ENCODE measurements at places on chromosomes 4 and X.

DNA sequence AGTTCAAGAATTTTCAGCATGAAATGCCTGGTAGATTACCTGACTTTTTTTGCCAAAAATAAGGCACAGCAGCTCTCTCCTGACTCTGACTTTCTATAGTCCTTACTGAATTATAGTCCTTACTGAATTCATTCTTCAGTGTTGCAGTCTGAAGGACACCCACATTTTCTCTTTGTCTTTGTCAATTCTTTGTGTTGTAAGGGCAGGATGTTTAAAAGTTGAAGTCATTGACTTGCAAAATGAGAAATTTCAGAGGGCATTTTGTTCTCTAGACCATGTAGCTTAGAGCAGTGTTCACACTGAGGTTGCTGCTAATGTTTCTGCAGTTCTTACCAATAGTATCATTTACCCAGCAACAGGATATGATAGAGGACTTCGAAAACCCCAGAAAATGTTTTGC, 168.0 kb downstream of the SOWAHB start:
- no peak for DNase-seq

- DNase-seq, result no peak
Observed at GRCh38 chrX:100289066-100289558, 121.0 kb downstream of the PCDH19 start.

GRCh38 chr4:100681289-100681688, 163.5 kb upstream of the EMCN start:
- DNase-seq, result no peak

DNA sequence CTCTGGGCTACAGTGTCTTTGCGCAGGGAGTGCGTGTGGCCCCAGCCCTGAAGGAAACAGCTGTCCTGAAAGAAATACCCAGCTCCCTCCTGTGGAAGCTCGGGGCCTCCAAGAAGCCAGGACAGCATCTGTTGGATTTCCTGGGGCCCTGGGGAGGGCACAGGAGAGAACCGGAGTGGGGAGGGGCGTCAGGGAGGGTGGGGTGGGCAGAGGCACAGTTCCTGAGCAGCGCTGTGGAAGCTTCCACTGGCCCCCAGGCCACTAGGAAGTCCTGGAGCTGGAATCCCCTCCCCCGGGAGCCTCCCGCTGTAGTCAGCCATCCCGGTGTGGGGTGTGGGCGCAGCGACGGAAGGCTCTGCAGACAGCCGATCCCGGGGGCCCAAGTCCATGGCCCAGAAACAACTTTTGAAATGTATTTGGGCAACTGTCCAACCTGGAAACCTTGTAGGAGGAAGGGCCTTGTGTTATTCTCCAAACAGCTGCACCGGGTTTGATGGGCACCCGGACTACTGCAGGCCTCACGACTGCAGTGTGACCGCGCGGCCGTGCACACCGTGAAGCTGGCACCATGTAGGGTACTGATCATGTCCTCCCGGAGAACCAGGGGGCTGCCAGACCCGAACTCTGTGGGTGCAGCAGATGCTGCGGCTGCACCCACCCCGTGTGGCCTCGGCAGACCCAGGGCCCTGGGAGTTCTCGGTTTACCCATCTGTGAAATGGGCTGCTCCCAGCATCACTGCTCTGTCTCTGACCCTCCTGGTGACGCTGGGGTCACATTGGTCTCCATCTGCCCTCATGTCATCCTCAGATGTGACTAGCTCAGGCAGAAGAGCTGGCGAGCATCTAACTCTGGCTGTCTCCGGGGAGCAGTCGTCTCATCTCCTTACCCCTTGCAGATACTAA, 68.5 kb upstream of the HMX1 start:
- no peak for DNase-seq

DNA sequence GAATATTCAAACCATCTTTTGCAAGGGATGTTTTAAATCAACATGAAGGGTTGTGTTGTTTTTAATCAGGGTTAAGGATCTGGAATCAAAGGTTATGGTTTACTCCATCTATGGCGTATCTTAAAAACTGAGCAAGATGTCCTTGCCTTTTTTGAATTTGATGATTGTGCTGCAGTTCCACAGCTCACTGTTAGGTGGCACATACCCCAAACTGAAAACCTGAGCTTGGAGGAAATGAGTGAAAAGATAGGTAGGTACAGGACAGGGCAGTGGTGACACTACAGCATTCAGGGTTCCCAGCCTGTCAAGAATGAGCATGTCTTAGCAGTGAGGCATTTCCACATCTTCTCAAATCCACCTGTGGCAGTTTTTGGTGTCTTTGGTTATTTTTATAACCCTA, 13.1 kb upstream of the EOLA1 start:
- no peak for DNase-seq

DNA sequence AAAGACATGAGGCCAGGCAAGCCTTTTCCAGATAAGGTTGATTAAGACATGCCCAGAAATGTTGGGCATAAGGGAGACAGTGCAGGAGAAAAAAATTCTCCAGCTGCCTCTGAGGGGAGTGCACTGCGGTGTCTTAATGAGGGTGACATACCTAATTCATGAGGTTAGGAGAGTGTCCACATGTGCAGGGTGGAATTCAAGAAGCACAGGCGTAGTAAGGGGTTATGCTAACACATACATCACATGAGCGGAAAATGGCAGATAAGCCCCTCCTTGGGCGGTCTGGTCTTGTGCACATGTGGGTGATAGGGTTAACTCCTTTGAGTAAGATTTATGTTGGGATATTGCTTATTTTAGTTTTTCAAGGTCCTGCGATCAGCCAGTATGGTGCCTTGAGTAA, 122.4 kb downstream of the PHKA2 start:
- DNase-seq, result no peak
